GM04503 (cell line): ENCODE measurements at places on chromosomes 4 and X.

GRCh38 chr4:7823416-7823824 is 116.2 kb downstream of the AFAP1 start:
- no peak for DNase-seq

DNA sequence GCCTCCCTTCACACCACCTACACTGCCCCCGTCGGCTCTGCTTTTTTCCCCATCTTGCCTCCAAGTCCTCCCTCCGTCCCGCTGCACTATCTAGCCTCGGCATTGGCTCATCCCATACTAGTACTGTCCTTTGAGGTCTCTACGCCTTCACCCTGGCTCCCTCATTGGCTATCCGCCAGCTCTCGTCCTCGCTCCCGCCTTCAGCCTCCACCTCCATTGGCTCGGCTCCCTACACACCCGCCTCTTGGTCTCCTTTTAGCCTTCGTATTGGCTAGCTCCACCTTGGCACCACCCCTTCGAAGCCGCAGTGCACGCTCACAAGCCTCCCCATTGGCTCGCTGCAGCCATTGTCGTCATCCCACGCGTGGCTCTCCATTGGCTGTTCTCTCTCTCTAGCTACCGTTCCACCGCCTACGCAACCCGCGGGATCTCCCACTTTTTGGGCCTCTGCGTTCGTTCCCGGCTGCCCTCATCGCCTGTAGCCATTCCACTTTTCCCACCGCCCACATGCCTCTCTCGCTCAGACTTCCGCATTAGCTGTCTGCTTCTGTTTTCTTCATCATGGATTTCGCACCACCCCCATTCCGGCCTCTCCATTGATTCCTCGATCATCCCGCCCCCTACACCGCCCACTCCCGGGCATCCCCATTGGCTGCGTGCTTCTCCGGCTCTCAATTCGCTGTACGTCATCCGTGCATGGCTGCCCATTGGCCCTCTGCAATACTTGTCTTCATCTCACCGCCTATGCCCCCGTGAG is 405 bp upstream of the PPP1R3F start:
- DNase-seq: peak; percentile 81

- DNase-seq: no peak
Observed at GRCh38 chr4:69323284-69323683, 43.0 kb downstream of the UGT2B28 start.

GRCh38 chr4:91222014-91222413 is 1081.8 kb upstream of the GRID2 start:
- no peak for DNase-seq

GRCh38 chrX:69268611-69269010 is 103.4 kb upstream of the PJA1 start:
- DNase-seq: no peak

DNA sequence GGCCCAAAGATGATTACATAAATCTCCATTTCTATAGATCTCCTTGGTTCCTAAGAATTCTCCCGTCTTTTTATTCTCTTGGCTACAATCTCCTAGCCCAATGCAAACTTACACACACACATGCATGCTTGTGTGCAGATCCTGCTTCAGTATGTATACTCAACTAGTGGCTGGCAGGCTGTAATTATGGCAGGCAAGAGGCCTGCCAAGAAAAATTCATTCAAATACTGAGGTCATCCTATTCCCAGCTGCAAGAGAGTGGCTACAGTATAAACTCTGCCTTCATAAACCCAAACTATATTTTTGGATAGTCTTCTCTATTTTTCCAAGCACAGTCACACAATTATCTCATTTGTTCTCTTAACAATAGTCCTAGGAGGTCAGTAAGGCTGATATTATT is 95.2 kb downstream of the SHROOM4 start:
- no peak for DNase-seq

DNA sequence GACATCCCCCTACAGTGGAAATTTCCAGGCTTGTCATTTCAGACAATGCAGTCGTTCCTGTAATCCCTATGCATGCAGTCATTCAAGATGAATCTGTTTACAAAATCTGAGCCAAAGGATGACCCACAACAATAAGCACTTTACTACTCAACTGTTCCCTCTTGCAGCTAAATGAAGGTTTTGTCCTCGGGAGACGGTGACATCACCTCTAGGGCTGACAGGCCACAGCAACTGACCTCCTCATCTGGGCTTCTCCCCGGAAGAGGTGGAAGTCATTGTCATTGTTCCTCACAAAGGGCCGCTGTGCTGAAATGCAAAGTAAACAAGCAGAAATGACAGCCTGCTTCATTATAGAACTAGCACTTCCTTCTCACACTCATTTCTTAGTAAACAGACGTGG is 29.2 kb downstream of the CLRN2 start:
- DNase-seq: peak; percentile 19

DNA sequence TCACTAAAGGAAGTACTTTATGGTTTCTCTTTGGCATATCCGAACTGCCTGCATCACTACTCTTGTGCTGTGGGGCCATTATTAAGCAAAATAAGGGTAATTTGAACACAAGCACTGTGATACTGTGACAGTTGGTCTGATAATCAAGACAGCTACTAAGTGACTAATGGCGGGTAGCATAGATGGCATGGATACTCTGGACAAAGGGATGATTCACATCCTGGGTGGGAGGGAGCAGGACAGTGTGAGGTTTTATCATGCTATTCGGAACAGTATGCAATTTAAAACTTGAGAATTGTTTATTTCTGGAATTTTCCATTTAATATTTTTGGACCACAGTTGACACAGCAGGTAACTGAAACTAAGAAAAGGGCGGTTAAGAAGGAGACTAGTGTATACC is 52.6 kb upstream of the CITED1 start:
- DNase-seq: no peak

- peak; percentile 26 for DNase-seq
Observed at GRCh38 chr4:139453041-139453370, 915 bp upstream of the RAB33B start.

DNA sequence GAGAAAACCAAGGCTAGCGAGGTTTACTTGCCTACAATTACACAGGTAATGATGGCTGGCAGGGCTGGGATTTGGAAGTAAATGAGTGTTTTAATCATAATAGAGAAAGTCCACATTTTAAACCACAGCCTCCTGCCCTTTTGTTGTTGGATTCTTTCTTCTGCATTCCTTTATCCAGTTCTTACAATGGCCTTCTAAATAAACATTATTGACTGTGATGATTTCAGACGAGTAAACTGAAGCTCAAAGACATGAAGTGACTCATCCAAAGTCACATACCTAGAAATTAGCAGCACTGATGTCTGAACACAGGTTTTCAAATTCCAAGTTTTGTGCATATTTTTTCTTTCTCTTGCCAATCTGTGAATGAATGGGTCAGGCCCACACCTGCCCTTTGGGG is 51.2 kb upstream of the C1QTNF7 start:
- DNase-seq: no peak

DNA sequence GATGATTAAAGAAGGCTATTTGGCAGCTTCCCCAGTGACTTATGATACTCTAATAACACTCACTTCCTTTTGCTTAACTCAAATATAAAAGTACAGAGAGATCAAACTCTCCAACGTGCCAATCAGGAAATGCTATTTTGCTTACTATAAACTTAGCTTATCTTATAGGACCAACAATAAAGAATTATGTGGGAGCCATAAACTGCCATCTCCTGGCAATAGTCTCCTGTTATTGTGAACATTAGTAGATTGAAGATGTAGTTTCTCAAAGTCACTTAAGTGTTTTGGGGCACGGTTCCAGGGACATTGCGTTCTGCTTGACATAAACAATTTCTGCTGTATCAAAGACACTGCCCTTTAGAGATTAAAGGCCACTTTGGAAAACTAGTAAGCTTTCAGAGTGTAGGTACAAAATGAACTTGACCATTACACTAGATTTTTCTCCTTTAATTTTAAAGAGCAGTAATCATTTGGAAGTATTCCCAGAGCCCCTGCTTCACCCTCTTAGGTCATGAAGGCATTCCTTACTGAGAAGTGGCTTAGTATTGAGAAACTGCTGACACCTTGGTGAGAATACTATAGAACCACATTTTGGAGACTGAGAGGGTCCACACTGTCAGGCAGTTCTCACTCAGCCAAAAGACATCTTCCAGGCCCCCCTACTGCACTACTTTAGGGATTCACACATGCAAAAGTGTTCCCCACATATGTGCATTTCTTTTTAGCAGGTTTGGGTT is 51.9 kb downstream of the MAOA start:
- DNase-seq: no peak

- DNase-seq: no peak
Observed at GRCh38 chrX:100990139-100990538, 20.6 kb downstream of the ARL13A start.

DNA sequence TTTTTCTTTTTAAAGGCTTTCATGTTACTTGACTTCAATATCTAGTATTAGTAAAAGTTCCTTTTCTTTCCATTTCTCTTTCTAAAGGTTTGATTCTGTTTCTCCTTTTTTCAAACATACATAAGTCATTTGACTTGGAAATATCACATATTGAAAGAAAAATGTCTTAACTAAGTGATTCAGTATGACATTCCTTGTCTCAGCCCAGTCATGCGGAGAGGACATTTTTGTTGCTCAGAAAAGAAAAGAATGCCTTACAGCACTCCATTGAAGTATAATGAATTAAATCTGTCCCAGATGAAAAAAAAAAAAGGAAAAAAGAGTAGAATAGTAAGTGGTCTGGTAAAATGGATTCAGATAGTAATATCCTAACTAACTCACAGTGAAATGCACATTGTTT is 466.1 kb downstream of the ADGRL3 start:
- DNase-seq: no peak

- no peak for DNase-seq
Observed at GRCh38 chr4:38131371-38132091, 171.3 kb downstream of the PTTG2 start.

GRCh38 chrX:4091046-4091760 is 377.8 kb upstream of the PRKX start:
- DNase-seq: no peak

GRCh38 chrX:13285229-13285628 is 34.6 kb downstream of the ATXN3L start:
- no peak for DNase-seq

DNA sequence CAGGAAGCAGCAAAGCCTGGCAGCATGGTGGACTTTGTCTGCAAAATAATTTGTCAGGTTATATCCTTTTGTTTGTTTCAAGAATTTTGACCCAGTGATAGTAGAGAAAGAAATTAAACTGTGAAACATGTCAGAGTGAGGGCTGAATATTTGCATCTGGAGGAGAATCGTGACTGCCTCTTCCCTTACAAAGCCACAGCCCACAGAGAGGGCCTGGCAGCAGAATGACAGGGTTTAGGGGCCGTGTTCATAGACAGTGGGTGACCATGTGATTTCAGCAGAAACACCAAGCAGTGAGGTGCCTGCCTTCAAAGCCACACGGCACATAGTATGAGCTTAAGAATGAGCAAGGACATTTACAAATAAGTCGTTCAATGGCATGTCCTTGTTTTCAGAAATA is 24.4 kb upstream of the PLAC8 start:
- DNase-seq: no peak

GRCh38 chrX:142702749-142703148 is 323.0 kb upstream of the SPANXN4 start:
- DNase-seq: no peak

DNA sequence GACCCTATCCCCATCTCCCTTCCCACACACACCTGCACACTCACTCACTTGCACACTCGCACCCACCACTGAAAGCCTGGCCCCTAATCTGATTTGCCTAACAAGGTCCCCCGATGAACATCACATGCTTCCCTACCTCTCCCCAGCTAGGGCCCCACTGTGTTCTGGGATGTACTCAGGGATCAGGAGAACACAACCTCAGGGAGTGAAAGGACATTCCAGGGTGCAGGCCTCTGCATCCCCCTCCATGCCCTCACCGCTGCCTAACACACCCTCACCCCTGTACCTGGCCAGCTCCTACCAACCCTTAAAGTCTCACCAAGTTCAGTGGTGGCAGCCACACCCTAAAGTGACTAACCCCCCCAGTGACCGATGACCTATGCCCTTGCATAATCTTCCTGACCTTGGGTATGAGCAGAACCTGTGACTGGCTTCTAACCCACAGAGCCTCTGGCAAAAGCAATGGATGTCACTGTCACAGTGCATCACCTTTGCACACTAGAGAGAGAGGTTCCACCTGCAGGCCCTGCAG is 2.4 kb upstream of the AFAP1 start:
- DNase-seq: no peak

GRCh38 chr4:62455871-62456270 is 1255.7 kb downstream of the ADGRL3 start:
- DNase-seq: no peak

DNA sequence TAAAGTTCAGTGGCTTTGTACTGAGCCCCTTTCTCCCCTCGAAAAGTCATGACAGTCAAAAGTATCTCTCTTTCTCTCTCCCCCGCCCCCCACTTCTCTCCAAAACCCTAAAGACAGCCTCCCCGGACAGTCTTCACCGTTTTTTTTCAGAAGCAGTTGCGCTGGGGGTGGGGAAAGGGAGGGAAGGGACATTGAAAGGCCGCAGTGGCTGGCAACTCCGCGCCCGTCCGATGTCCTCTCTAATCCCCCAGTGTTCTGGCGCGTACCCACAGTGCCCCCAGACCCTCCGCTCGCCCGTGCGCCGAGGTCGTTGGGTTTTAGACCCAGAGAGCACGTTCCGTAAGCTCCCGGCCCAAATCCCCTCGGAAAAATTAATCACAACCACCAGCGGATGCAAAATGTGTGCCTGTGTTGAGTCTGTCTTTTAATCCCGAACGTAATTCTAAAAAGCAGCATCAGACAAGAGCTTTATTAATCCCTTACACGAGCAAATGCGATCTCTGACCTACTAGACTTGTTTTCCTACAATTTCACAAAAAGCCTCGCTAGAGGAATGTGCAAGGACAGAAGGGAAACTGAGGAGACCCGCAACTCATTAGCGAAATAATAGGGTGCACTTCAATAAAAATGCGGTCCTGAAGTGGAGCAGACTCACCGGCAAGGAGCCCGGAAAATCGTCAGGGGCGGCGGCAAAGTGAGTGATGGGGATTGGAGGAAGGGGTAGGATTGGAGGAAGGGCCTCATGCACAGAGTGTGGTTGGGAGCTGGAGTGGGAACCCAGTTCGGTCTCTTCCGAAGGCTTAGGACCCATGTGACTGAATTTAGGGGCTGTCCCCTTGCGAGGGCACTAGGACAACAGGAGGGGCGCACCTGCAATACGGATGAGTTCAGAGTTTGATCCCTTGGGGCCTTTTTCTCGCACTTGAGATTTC is 12.2 kb upstream of the PRDM8 start:
- no peak for DNase-seq

DNA sequence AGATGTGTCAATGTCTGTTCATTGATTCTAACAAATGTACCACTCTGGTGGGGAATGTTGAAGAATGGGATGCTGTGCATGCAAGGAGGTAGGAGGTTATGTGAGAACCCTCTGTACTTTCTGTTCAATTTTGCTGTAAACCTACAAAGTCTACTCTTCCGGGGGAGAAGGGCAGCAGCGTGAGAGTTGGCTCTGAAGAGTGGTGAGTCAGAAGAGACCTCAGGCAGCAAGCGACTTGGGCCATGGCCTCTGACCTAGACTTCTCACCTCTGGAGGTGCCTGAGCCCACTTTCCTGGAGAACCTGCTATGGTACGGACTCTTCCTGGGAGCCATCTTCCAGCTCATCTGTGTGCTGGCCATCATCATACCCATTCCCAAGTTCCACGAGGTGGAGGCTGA is 26.7 kb downstream of the MANBA start:
- DNase-seq: no peak
